ENCODE measurements at places on chromosomes 7 and 10.

GRCh38 chr7:151683615-151684407 lies 164.1 kb upstream of the RHEB start:
- DNase-seq: no peak

DNA sequence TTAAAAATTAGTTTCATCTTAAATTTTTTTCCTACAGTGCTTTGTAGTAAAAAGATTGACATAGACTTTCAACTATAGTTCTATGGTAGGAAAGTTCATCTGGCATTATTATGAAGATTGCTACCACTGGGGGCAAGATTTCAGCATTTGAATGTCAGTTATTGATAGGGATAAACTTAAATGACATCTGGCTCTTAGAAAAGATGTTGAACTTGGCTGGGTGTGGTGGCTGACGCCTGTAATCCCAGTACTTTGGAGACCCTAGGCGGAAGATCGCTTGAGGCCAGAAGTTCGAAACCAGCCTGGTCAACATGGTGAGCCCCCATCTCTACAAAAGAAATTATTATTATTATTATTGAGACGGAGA lies 1.4 kb upstream of the TRA2A start:
- DNase-seq: no peak

DNA sequence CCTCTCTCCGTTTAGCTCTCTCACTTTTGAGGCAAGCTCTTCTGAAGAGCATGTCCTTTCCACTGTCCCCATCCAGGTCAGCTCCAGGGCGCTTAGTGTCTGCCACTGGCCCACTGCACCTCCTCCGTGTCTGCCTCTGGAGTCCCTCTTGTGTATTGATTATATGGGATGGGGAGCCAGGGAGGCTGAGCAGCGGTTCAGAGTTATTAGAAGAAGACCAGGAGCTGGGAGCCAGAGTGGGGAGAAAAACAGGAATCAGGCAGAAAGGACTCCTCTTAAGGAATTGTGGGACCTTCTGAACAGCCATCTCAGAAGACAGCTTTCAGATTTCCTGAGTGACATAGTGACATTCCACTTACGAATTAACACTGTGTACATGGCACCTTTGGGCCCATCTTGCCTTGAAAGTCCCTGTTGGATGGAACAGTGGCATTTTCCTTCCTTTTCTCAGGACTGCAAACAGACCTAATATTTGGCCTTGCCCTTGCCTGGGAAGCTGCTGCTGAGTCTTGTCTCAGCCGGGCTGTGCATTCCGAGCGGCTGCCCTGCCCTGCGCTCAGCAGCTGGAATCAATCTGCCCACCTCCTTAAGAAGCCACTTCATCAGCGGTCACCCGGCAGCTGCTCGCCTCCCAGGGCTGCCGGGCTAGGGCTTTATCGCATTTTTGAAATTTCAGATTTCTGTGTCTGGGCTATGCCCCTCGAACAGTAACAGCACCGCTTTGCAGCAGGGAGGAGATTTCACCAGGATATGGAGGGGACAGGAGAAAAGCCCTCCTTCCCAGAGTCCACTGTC lies 81.1 kb upstream of the PRKG1 start:
- no peak for DNase-seq

GRCh38 chr7:2139004-2139699 lies 93.6 kb downstream of the MAD1L1 start:
- no peak for DNase-seq

DNA sequence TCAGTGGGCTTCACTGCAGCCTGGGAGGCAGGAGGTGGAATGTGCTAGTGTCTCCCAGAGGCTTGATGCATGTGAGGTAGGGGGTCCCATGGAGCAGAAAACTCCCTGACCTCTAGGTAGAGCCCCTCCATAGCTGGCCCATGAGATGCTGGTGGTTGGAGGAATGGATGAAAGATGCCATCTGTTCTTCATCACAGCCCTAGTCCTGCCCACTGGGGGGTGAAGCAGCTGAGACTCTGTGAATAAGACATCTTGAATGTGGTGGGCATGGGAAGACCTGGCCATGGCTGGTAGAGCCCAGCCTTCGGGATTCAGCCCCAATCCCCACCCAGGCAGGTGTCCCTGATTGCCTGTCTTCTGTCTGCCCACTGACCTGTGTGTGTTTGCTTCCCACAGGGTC lies 92.5 kb downstream of the COL13A1 start:
- DNase-seq: no peak

GRCh38 chr10:93378997-93379730 lies 103.0 kb downstream of the MYOF start:
- DNase-seq: no peak

GRCh38 chr7:29352041-29352440 lies 157.5 kb downstream of the CHN2 start:
- DNase-seq: no peak
